ENCODE measurements at places on chromosomes 4 and X.

DNA sequence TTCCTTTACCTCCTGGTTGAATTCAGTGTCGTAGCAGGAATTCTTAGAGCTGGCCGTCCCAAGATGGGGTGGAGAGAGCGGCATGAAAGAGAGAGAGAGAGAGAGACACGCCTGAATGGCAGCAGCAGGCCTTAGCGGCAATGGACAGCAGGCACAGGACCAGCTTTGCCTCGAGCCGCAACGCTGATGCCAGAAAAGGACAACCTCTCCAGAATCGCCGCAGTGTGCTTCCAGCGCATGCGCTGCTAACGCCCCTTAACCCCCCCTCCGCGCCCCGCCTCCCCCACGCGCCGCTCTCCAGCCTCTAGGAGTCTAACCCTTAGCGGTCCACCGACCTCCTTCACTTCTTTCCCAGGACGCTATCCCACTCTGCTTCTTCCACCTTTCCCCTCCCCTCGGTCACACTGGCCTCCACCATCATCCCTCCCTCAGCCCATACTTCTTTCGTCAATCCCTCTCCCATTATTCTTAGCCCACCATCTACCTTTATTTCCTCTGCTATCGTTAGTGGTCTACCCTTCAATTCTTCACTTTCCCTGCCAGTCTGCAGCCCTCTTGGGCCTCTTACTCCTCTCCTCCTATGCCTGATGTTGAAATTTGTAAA, 10.5 kb upstream of the ZCCHC13 start:
- peak; percentile 47 for DNase-seq
- peak overlapping the region; percentile 98 for H3K4me3 ChIP-seq
- no peaks in the 10 kb centered on the region for H3K27me3 ChIP-seq
- peaks cover 13% of the 10 kb centered on the region for H3K4me1 ChIP-seq

DNA sequence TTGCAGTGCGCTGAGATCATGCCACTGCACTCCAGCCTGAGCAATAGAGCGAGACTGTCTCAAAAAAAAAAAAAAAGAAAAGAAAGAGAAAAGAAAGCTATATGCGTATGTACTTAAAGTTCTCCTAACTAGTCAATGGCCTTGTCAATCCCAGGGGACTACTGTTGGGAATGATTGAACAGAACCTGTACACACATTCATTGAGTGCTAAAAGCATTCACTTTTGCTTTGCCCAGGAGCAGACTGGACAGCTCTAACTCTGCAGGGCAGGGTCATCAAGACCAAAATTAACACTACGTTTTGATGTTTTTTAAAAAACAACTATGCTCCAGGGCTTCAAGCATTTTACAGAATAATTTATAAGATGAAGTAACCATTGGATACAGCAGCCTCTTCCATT, 106.2 kb downstream of the FNIP2 start:
- peaks cover 16% of the 10 kb centered on the region for H3K4me1 ChIP-seq
- no peak overlapping the region for H3K4me3 ChIP-seq
- no peaks in the 10 kb centered on the region for H3K27me3 ChIP-seq
- no peak for DNase-seq

DNA sequence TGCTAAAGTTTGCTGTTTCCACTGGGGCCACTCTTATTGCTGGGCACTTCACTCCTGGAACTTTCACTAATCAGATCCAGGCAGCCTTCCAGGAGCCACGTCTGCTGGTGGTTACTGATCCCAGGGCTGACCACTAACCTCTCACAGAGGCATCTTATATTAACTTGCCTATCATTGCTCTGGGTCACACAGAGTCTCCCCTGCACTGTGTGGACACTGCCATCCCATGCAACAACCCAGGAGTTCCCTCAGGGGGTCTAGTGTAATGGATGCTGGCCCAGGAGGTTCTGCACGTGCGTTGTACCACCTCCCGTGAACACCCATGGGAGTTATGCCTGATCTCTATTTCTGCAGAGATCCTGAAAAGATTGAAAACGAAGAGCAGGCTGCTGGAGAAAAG, 41.8 kb upstream of the IQSEC2 start:
- no peak overlapping the region for H3K27ac ChIP-seq
- H3K36me3 ChIP-seq, result no peaks in the 10 kb centered on the region
- H3K4me1 ChIP-seq, result peaks cover 59% of the 10 kb centered on the region
- DNase-seq, result no peak

DNA sequence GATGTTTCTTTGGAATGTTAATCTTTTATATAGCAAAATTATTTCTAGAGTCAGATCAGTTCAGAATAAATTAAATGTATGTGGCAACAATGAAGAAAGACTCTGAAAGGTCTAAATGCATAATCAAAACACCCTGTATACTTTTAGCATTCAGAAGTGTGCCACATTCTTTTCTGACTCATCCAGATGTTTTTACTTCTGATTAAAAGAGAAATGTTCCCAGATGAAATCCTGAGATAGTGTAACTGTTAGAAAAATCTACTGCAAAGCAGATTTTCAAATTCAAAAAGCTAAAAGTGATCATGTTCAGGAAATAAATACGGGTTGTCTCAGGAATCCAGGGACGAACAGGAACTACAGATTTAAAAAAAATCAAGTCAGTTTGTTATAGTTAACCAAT, 241.4 kb downstream of the GRIA3 start:
- peaks cover 22% of the 10 kb centered on the region for H3K4me1 ChIP-seq
- H3K36me3 ChIP-seq, result no peaks in the 10 kb centered on the region

DNA sequence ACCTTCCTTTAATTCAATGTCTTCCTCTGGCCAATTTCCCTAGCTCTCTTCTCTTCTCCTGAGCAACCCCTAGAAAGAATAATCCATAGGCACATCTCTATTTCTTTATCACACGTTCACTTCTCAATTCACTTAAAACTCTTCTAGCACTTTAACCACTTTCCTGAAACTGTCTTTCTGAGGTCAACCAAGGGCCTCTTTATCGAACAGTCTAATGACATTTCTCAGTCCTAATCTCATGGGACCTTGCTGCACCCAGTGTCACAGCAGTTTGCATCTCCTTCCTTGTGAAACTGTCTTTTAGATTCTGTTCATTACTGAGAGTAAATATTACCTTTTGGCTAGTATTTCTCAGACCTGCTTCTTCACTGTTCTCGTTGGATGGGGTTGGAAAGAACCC, 285.3 kb upstream of the RASGEF1B start:
- no peaks in the 10 kb centered on the region for H3K4me1 ChIP-seq
- H3K4me3 ChIP-seq, result no peak overlapping the region
- H3K27ac ChIP-seq, result no peak overlapping the region
- H3K27me3 ChIP-seq, result no peaks in the 10 kb centered on the region
- DNase-seq, result no peak
- H3K36me3 ChIP-seq, result no peaks in the 10 kb centered on the region

DNA sequence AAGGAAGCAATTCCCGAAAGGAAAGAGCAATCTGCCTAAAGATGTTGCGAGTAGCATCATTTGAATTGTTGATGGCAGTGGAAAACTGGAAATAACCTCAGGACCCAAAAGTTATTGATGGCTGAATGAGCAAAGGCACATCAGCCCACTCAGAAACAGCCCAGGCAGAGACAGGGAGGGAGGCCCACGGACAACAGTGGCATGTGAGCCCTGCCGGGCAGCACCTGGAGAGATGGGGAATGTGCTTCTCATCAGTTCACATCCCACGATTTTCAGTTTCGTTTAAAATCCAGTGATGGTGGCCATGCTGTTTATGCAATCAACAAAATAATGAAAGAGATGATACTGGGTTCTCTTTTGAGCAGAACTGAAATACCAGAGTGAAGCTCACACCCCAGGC, 80.0 kb downstream of the JAKMIP1 start:
- no peaks in the 10 kb centered on the region for H3K36me3 ChIP-seq
- H3K4me1 ChIP-seq, result peaks cover 48% of the 10 kb centered on the region
- peak overlapping the region; percentile 49 for H3K27ac ChIP-seq

GRCh38 chr4:48815483-48815882, 15.4 kb upstream of the OCIAD1 start:
- no peak overlapping the region for H3K4me3 ChIP-seq
- H3K27me3 ChIP-seq, result no peaks in the 10 kb centered on the region
- no peaks in the 10 kb centered on the region for H3K36me3 ChIP-seq
- no peak overlapping the region for H3K27ac ChIP-seq
- H3K4me1 ChIP-seq, result peaks cover 9% of the 10 kb centered on the region
- no peak for DNase-seq

- no peak for DNase-seq
- no peak overlapping the region for H3K27ac ChIP-seq
- no peaks in the 10 kb centered on the region for H3K36me3 ChIP-seq
- H3K4me3 ChIP-seq, result no peak overlapping the region
- peaks cover 8% of the 10 kb centered on the region for H3K4me1 ChIP-seq
- H3K27me3 ChIP-seq, result no peaks in the 10 kb centered on the region
Measured at GRCh38 chr4:86338989-86339388, 20.9 kb downstream of the MAPK10 start.

- H3K36me3 ChIP-seq, result no peaks in the 10 kb centered on the region
- no peaks in the 10 kb centered on the region for H3K27me3 ChIP-seq
- DNase-seq, result no peak
- no peak overlapping the region for H3K27ac ChIP-seq
- peaks cover 4% of the 10 kb centered on the region for H3K4me1 ChIP-seq
- no peak overlapping the region for H3K4me3 ChIP-seq
Measured at GRCh38 chr4:155809835-155810234, 51.0 kb downstream of the GUCY1B1 start.

- H3K36me3 ChIP-seq, result no peaks in the 10 kb centered on the region
- H3K4me3 ChIP-seq, result no peak overlapping the region
- H3K27me3 ChIP-seq, result no peaks in the 10 kb centered on the region
- peaks cover 16% of the 10 kb centered on the region for H3K4me1 ChIP-seq
Measured at GRCh38 chr4:79495447-79495846, 87.4 kb upstream of the GK2 start.

GRCh38 chr4:15771216-15772058, 6.7 kb upstream of the CD38 start:
- no peak overlapping the region for H3K4me3 ChIP-seq
- no peaks in the 10 kb centered on the region for H3K36me3 ChIP-seq

DNA sequence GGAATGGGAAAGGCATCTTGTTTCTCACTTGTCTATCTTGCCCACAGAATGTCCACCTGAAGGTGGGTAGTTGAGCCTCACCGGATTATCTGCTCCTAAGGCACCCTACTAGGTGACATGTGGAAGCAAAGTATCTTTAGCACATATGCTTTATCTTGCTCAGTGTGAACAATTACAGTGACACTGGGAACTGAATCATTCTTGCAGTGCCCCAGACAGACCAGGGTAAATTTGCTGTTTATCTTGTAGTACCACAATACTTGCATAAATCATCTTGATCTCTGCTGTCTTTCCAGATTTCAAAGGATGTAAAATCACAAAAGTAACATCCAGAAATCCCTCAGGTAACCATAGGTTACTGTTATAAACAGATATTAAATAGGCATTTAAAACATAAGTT, 930.0 kb upstream of the INTU start:
- H3K27ac ChIP-seq, result no peak overlapping the region
- no peak for DNase-seq
- H3K4me1 ChIP-seq, result 0 out of 2 replicates have a peak, but pooled peaks cover 3% of the 10 kb centered on the region

DNA sequence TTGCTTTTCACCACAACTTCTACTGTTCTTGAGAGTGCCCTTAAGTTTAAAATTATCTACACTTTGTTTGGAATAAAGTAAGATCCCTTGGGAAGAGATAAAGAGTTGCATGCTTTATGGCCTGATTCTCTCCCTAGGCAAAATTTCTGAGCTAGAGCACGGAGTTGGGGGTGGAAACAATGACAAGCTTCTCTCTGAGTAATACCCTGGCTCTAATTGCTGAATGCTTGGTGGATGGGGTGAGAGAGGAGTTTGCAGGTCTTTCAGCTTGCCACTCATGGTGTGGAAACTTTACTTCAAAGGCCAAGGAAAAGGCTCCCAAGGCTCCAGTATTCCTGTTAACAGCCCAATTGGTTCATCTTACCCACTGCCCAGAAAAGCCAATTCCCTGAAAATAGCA, 26.1 kb upstream of the PRDM8 start:
- no peak overlapping the region for H3K27ac ChIP-seq
- DNase-seq, result no peak
- H3K4me3 ChIP-seq, result no peak overlapping the region
- H3K36me3 ChIP-seq, result no peaks in the 10 kb centered on the region
- peaks cover 9% of the 10 kb centered on the region for H3K27me3 ChIP-seq
- peaks cover 4% of the 10 kb centered on the region for H3K4me1 ChIP-seq

- H3K4me3 ChIP-seq, result no peak overlapping the region
- H3K36me3 ChIP-seq, result no peaks in the 10 kb centered on the region
- H3K4me1 ChIP-seq, result no peaks in the 10 kb centered on the region
- no peak overlapping the region for H3K27ac ChIP-seq
- DNase-seq, result peak; percentile 23
- no peaks in the 10 kb centered on the region for H3K27me3 ChIP-seq
Measured at GRCh38 chr4:98828801-98829200, 100.1 kb downstream of the EIF4E start.

DNA sequence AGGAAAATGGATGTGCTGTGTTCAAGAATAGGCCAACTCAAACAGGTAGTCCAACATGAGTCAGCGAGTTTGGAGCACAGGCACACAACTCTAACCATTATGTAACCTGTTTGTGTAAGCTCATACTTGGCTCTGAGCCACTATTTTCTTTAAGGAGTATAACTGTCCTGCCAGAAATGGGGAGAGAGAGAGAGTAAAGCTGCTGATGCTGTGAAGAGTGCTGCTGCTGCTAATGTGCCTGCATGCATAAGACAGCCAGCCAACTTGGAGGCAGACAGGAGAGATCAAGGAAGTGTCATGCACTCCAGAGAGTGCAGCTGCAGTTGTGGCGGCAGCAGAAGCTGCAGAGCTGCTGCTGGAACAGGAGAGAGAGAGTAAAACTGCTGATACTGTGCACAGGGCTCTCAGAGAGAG, 11.7 kb upstream of the STATH start:
- peaks cover 6% of the 10 kb centered on the region for H3K4me1 ChIP-seq
- H3K36me3 ChIP-seq, result no peaks in the 10 kb centered on the region
- no peak overlapping the region for H3K27ac ChIP-seq
- no peak overlapping the region for H3K4me3 ChIP-seq
- no peak for DNase-seq
- H3K27me3 ChIP-seq, result no peaks in the 10 kb centered on the region

DNA sequence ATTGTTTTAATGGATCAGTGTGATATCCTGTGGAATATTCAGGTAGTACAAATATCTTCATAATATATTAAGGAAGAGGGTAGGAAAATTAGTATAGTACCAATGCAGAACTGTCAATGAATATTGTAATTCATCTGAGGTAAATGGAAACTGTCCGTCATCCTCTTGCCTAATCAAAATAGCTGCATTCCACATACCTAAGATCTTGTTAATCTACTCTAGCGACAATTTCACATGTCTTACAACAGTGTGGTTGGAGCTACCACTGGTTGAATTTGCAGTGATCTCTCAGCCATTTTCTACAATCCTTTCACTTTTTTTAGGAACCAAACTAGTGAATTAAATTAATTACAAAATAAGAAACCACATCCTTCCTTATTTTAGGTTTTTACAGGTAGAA, 117.5 kb downstream of the PCDH18 start:
- H3K4me1 ChIP-seq, result peaks cover 7% of the 10 kb centered on the region
- no peak overlapping the region for H3K27ac ChIP-seq
- no peak overlapping the region for H3K4me3 ChIP-seq
- H3K36me3 ChIP-seq, result no peaks in the 10 kb centered on the region
- DNase-seq, result no peak
- no peaks in the 10 kb centered on the region for H3K27me3 ChIP-seq

DNA sequence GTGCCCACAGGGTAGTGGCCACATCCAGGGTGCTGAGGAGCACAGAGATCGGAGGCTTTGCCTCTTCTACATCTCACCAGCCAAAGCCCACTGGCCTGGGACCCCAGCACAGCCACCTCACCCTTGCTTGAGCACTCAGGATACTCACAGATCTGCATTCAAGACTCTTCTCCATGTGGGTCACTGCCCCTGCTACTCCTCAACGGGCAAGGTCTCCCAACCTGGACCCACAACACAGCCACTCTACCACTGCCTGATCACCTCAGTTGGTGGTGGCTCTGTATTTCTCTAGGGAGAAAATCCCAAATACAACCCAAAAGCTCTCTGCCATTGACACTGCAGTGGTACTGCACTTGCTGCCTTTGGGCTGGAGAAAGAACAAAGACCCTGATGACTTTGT, 190.3 kb upstream of the KLHL4 start:
- H3K36me3 ChIP-seq, result no peaks in the 10 kb centered on the region
- DNase-seq, result no peak
- H3K4me3 ChIP-seq, result no peak overlapping the region
- H3K27me3 ChIP-seq, result no peaks in the 10 kb centered on the region
- H3K4me1 ChIP-seq, result no peaks in the 10 kb centered on the region

All from WTC11 (cell line).